ENCODE measurements at places on chromosomes 16 and 17.

DNA sequence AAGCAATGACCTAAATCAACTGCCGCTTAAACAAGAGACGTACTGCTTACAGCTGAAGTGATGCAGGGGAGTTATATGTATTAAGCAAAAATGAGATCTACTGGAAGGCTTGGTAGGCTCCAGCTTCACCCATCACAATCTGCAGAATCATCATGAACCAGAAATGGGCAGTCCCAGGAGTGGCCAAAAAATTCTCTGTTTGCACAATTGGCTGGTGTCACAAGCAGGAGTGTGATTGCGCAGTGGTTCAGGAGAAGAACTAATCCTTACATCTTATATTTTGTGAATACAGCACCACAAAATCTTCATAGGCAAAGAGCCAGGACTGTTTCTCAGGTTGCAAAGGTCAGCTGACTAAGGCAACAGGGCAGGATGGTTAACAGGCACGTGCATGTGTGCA, 75.9 kb downstream of the CES1 start:
- no peak for DNase-seq

DNA sequence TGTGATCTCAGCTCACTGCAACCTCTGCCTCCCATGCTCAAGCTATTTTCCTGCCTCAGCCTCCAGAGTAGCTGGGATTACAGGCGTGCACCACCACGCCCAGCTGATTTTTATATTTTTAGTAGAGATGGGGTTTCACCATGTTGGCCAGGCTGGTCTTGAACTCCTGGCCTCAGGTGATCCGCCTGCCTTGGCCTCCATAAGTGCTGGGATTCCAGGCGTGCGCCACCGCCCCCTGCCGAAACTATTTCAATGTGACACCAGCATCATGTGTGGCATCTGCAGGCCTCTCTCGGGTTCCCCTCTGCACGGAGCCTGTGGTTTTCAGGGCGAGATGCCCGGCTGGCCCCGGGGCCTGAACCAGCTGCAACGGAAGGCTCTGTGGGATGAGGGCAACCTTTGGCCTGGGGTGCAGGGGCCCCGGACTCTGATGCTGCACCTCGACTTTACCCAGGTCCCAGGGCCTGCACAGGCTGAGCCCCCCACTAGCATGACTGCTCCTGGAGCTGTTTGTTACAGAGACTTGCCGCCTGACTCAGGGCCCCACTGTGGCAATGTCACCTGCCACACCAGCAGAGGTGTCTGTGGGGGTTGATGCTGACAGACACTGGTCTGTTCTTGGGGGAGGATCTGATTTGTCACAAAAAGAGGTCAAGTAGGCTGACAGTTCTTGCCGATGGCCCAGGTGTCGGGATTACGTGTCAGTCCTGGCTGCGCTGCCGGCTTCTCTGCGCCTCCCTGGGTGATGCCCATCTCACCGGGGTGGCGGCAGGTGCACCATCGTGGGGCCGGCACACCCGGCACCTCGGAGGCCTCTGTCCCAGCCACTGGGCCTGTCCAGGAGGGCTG, 8.6 kb upstream of the TEX19 start:
- DNase-seq = peak; percentile 72

DNA sequence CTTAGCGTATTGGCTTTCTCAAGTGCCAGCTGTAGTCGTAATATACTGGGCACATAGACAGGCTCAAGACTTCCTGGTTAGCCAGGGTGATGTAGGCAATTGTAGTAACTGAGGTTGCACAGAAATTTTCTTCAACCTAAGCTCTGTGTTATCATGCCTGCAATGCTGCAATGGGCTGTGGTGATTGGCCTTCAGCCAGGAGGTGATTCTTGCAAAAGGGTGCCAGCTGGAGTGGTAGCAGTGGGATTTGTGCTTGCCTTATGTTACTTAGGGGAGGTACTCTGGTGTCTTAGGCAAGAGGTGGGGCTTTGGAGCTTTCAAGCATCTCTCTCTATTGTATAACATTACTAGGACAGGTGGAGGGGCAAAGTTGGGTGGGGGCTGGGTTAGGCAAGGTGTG, 495.1 kb downstream of the CDH11 start:
- no peak for DNase-seq

GRCh38 chr17:42781639-42782165, 1.3 kb downstream of the WNK4 start:
- DNase-seq = no peak

DNA sequence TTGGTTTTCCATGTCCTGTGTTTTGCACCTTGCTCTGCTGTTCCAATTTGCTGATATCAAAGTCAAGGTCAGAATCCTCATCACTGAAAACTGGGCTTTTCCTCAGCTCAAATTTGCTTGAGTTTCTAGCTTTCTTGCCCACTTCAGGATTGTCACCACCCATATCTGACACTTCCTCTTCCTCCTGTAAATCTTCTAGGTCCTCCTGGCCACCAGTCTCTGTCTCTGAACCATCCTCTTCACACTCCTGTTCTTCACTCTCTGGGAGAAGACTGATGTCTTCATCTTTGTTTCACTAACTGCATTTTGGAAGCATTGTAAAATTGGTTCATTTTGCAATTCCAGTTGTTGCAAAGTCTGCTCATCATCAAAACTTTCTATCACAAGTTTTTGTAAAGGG, 63.4 kb upstream of the RBL2 start:
- no peak for DNase-seq

GRCh38 chr17:76562734-76563148, 22.9 kb downstream of the PRCD start:
- no peak for DNase-seq

GRCh38 chr16:57635266-57636097, 7.1 kb downstream of the ADGRG1 start:
- no peak for DNase-seq

DNA sequence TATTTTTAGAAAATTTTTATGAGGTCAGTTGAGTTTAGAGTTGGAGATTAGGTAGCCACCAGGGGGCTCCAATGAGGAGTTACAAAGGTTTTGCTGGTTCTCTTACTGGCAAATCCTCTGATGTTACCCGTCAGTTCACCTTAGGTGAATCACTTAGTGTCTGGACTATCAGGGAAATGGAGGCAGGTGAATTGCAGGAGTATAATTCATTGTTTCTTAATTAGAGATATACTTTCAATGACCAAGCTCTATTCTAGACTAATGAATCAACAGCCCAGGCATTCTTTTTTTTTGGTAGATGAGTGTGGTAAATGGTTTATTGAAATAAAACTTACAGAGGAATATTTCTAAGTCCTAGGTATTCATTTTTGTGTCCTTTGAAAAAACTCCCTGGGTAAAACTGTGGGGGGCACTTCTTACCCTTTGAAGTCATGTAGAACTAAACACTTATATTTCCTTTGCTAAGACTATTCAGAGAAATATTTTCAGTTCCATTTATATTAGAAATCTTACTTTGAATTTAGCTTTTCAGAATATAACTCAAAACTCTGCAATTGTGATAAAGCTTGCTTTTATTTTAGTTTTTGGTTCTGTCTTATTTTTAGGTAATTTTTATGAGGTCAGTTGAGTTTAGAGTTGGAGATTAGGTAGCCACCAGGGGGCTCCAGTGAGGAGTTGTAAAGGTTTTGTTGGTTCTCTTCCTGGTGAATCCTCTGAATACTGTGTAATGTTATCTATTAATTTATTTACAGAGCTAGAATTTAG, 17.7 kb downstream of the PSMD11 start:
- DNase-seq = peak; percentile 81

DNA sequence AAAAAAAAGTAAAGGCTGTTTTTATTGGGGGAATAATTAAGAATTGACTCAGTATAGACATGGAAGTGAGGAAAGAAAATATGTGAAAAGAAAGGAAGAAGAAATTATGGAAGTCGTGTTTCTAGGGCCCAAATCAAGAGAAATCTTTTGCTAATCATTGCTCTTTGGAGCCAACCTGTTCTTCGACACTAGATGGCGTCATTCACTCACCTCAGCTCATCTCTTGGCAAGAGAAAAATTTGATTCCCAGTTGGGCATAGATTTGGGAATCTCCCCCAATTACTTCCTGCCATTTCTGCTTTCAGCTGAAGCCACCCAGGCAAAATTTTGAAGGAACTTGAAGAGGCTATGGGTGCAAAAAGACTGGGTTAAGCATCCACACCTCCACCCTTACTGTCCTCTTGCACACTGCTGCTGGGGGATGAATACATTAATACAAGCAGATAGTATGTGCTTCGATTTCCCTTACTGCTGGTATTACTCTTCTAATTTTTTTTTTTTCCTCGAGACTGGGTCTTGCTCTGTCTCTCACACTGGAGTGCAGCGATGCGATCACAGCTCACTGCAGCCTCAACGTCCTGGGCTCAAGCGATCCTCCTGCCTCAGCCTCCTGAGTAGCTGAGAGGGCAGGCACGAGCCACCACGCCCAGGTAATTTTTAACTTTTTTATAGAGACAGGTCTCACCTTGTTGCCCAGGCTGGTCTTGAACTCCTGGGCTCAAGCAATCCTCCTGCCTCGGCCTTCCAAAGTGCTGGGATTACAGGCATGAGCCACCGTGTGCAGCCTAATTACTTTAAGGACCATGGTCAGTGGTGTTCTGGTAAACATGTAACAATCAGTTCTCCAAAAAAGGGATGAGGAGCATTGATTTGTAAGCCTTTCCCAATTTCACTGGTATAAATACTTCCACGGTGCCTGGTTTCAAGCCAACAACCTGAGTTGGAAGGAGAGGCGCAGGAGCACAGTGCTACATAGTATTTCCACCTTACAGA, 13.5 kb downstream of the PSMD7 start:
- no peak for DNase-seq

DNA sequence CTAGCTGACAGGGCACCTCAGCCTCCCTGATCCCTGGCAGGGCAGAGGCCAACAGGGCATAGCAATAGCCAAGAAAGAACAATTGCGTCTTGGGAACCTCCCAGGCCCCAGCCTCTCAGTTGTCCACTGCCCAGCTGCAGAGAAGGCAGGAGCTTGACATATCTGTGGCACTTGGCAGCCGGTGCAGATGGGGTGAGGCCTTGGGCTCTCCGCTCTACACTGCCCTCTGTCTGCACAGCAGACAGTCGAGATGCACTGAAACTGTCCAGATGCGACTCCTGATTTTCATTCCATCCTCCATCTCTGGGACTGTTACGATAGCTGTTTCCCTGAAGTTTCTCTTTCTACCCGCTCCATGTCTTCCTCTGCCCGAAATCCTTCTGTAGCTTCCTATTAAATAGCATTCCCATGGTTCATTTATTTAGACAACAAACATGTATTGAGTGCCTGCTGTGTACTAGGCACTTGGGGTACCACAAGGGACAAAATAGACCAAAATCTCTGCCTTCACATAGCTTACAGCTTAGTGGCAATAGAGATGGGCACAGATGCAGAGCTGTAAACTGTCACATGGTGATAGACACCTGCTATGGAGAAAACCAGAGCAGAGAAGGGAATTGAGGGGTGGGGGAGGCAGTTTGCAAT, 3.3 kb downstream of the POLR3E start:
- DNase-seq = peak; percentile 59

DNA sequence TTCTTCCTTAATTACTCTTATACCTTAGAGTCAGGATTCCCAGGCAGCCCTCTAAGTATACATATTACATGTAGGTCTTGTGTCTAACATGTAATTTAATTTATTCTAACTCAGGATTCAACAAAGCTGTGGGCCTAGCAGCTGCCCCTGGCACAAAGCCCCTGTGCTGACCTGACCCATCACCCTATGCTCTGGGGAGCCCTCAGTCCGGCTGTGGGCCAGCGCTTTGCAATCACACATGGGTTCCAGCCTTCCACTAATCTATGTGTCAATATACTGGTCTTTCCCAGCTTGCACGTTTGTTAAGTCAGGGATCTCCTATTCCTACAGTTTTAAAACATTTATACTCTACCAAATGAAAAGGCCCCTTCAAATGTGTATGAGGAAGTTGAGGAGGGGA, 62.7 kb upstream of the SREBF1 start:
- DNase-seq = no peak

DNA sequence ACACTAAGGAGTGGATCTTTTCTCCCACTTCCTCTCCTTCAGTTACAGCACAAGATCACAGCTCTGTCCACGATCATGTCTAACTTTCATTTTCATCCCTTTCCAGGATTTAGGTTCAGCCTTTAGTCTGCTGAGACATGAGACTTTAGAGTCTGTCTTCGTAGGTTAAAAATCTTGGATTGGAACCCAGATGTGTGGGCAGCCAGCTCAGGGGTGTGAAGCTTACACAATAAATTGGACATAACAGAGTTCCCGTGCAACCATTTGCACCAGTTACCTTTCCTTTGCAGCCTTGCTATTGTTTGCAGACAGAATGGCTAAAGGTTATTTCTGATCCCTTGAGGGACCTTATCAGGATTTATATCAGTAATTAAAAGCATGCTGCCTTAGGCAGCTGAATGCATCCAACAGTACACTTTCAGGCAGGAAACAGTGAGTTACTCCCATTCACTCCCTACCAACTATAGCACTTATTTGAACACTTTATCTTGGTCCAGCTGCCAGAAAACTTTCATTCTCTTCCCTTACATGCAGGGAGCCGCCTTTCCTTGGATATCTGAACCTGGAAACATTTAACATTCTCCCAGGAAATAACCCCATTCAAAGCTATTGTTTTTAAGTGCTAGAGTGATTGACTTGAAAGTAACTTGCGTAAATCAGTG, 87.3 kb downstream of the TMEM100 start:
- DNase-seq = no peak

GRCh38 chr16:73196670-73197069, 148.7 kb upstream of the ZFHX3 start:
- DNase-seq = peak; percentile 28

DNA sequence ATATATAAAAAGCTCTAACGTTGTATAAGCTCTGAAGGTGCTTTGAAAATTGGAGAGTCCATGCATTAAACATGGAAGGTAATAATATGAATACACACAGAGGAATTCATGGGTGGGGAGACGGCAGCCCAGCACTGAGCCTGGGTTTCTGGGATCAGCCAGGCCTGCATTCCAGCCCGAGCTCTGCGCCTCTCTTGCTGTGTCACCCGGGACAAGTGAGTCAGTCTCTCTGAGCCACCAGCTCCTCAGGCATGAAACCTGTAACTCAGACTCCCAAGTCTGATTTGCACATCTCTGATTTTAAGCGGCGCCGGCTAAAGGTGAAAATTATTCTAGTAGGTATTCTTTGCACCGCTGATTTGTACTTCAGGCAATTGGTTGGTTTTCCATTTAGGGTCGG, 238.8 kb downstream of the MRTFB start:
- peak; percentile 55 for DNase-seq

- peak; percentile 66 for DNase-seq
These were observed 92.8 kb downstream of the IRX3 start for GRCh38 chr16:54193665-54194333.

GRCh38 chr16:31267332-31268032, 7.7 kb downstream of the ITGAM start:
- DNase-seq = no peak

- DNase-seq = no peak
These were observed 504.2 kb upstream of the SALL1 start for GRCh38 chr16:51655249-51655648.
